ENCODE measurements at places on chromosomes 1 and 21.

DNA sequence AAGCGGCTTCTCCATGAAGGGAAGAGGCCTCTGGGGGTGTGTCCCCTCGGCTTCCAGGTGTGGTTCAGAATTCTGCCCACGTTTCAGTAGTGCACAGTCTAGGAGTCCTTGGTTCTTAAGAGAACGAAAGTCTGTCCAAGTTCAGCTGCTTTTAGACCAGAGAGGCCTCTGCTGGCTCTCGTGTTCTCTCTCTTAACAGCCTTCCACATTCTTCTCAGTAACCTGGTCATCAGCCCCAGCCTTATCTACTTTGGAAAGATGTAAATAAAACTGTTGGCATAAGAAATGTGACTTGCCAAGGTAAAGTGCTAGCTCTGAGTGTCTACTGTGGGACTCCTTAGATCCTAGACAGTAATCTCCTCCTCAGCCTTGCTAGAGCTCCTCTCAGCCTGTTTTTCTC is 15.3 kb upstream of the STUM start:
- DNase-seq: no peak
- H3K4me1 ChIP-seq: peaks cover 16% of the 10 kb centered on the region
- no peak overlapping the region for H3K4me3 ChIP-seq
- no peak overlapping the region for H3K27ac ChIP-seq

GRCh38 chr1:65772607-65773006 is 20.1 kb upstream of the PDE4B start:
- no peak overlapping the region for H3K27ac ChIP-seq
- no peaks in the 10 kb centered on the region for H3K36me3 ChIP-seq
- H3K4me1 ChIP-seq: no peaks in the 10 kb centered on the region
- H3K27me3 ChIP-seq: no peaks in the 10 kb centered on the region
- no peak overlapping the region for H3K4me3 ChIP-seq

GRCh38 chr1:207964195-207964966 is 53.5 kb upstream of the CD34 start:
- no peaks in the 10 kb centered on the region for H3K27me3 ChIP-seq
- peaks cover 43% of the 10 kb centered on the region for H3K4me1 ChIP-seq
- no peaks in the 10 kb centered on the region for H3K36me3 ChIP-seq
- no peak for DNase-seq

GRCh38 chr21:33943293-33943692 is 27.7 kb upstream of the ATP5PO start:
- no peak overlapping the region for H3K4me3 ChIP-seq
- no peak for DNase-seq
- peaks cover 12% of the 10 kb centered on the region for H3K4me1 ChIP-seq

DNA sequence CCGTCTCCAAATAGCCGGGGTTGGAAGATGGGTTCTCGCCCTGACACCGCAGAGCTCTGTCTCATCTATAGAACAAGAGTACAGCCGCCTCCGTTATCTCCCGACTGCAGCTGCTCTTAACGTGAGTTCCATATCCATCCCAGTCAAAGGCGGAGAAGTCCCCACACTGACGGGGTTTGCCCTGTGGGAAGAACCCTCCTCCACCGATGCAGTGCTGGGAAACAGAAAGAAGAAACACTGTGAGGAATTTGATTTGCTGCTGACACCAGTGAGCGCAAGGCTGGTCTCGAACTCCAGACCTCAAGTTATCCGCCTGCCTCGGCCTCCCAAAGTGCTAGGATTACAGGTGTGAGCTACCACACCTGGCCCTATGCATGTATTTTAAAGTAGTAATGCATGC is 9.5 kb downstream of the ITLN2 start:
- DNase-seq: no peak
- no peaks in the 10 kb centered on the region for H3K27me3 ChIP-seq
- H3K36me3 ChIP-seq: no peaks in the 10 kb centered on the region
- no peak overlapping the region for H3K27ac ChIP-seq
- no peaks in the 10 kb centered on the region for H3K4me1 ChIP-seq

- DNase-seq: no peak
- no peak overlapping the region for H3K4me3 ChIP-seq
- no peaks in the 10 kb centered on the region for H3K4me1 ChIP-seq
- H3K36me3 ChIP-seq: no peaks in the 10 kb centered on the region
- H3K27ac ChIP-seq: no peak overlapping the region
These were observed 430.9 kb downstream of the LMO4 start for GRCh38 chr1:87759421-87760087.

Measured in gastrocnemius medialis (tissue), 4 donors.